ENCODE measurements at places on chromosomes 16 and 17.

GRCh38 chr16:89322321-89323119, 105.0 kb downstream of the ZNF778 start:
- no peak for DNase-seq

DNA sequence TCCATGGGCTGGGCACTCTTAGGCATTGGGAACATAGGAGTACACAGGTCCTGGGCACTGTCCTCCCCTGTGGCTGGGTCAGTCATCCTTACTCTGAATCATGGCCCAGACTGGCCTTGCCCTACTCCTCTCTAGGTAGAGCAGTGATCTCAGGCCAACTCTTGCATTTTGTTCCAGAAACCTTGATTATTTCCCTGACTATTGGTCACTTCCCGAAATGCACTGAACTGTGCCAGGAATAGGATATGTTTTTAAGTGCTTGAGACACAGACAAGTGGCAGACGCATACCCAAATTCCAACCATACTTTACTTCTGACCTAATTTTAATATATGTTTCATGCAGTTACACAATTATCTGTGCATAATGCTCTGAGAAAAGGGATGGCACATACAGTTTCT, 10.3 kb downstream of the KRABD2 start:
- DNase-seq = no peak

DNA sequence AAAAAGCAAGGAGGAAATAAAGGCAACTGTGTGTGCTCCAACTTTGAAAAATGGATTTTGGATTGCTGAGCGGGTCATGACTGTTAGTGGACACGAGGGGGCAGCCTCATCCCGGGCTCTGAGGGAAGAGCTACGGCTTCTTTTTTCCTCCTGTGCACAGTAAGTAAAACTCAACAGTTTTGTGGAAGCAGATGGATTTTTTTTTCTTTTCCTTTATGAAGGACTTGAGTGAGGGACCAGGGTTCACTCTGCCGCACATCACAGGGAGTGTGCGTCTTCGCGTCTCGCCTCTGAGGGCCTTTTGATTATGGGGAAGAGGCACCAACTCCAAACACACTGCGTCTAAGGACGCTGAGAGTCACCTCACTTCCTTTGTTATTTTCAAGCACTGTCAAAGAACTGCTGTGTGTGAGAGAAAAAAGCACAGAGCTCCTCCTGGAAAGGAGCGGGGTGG, 80.3 kb upstream of the GOT2 start:
- DNase-seq = peak; percentile 2

- no peak for DNase-seq
Observed at GRCh38 chr17:67032985-67033384, 11.4 kb upstream of the CACNG1 start.

DNA sequence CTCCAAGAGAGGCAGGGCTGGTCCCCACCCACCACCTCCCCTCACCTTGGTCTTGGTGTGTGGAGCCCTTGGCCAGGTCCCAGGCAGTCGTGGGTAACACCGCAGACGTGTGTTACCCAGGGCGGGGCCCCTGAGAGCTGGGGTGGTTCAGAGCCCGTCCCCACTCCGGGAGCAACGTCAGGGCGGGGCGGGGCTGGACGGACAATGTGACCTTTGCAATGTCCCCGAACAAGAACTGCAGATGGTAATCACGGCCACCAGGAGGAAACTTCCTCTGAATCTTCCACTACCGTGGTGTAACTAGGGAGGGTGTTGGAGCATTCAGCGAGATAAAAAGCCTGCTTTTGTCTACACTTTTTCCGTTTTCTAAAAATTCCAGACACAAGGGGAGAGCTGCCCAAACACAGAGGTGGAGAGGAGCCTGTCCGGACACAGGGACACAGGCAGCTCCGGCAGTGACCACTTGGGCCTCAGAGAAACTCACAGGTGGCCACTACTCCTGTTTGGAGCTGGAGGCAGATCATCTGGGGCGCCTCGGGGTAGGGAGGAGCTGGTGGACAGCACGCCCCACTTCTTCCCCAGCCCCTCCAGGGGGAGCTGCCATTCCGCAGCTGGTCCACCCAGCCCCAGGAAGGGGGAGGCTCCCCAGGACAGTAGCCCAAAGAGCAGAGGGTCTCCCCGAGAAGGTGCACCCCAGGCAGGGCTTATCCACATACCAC, 14.2 kb upstream of the SLC38A10 start:
- DNase-seq = no peak

GRCh38 chr16:72658888-72659717, 388.8 kb downstream of the ZFHX3 start:
- no peak for DNase-seq

GRCh38 chr17:49401971-49402611, 12.6 kb downstream of the PHB1 start:
- DNase-seq = no peak

- DNase-seq = no peak
Observed at GRCh38 chr16:66223176-66223780, 143.2 kb upstream of the CDH5 start.

DNA sequence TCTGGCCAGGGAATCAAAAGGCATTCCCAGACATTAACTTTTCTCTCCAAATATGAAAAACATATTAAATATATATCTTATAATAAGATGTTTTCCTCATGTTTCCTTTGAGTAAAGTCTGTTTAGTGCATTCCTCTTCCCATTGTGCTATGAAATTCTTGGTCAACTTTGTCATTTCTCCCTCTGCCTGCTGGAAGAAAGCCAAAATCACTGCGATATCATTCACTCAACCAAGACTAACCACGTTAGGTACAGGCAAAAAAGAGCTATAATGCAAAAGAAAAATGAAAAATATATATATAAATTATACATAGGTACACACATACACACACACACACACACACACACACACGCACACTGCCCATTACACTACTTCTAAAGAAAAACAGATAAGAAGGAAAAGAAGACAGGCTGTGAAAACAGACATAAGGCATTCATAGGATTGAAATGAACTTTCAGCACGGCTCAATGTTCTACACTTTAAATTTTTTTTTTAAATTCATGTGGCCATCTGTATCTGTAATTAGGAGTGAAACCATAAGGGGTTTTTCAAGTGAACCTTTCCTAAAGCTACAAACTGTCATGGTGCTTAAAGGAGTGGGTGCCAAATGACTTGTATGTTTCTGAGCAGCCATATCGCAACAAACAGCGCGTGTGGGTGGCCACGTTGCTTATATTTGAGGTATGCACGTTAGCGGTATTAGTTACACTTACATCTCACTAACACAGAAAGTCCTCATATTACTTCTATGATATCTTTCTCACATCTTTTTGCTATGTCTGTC, 71.6 kb upstream of the PSMD7 start:
- DNase-seq = no peak

GRCh38 chr17:67879662-67880061, 54.4 kb downstream of the BPTF start:
- no peak for DNase-seq

- no peak for DNase-seq
Observed at GRCh38 chr16:50251375-50252081, 14.8 kb upstream of the ADCY7 start.

DNA sequence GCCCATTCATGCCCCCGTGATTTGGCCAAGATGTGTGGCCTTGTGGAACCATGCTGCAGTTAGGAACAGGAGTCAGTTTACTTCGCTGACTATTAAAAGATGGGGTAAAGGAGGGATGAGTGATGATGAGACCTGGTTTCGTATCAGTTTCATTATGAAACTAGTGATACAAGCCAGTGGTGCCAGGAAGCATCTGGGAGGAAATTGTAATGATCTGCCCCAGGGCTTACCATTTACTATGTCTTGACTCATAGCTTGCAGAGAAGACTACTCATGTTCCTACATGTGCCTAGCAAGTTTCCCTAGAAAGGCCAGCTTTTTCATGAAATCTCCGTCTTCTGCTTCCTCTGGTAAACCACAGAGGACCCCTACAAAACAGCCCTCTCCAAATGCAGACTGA, 23.2 kb downstream of the CDH3 start:
- DNase-seq = no peak

- no peak for DNase-seq
Observed at GRCh38 chr16:57624806-57625500, 3.5 kb upstream of the ADGRG1 start.

GRCh38 chr16:85752511-85753420, 1.9 kb upstream of the C16orf74 start:
- DNase-seq = no peak

DNA sequence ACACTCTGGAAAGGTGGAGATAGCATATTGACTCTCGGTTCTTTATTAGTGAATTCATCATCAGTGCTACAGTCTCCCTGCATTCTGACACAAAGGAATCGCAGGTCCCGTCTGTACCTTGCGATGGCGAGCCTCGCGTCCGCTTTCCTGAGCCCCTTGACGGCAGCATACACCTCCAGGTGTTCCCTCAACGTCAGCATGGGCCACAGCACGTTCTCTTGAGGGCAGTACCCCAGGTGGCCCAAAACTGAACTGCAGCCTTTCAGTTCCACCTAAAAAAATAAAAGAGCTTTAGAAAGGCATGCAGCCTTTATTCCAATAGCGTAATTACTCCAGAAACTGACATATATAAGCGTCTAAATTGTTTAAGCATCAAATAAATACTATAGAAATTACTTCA, 24.2 kb upstream of the ABCA9 start:
- no peak for DNase-seq

DNA sequence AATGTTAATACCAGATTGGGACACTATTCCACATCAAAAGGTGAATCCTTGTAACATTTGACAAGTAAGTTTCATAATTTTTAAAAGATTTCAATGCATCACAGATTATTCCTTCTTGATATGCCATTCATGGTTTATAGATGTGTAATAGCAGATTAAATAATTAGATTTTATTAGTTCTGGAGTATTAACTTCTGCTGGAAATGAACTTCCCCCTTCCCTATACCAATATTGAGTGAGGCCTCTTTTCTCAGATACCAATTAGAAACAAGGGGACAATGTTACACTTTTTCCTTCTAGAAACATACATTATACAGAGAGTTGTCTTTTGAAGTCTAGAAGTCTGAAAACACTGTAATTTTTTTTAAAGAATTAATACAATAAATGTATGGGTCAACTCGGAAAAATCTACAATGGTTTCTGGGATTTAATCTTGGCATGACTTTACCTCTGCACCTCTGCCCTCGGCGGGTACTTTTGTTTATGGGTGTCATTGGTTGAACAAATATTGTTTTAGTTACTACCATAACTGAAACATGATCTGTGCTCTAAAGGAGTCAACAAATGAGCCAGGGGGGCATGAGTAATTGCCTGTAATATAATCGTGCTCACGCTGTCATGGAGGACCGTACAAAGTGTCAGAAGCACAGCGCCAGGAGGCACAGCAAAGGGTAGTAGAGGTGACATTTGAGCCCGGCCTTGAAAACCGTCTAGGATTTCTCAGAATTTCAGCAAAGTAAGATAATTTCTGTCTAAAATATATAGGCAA, 8.2 kb downstream of the LRRC37B start:
- no peak for DNase-seq

- no peak for DNase-seq
Observed at GRCh38 chr17:32479074-32479617, 7.6 kb upstream of the CDK5R1 start.

DNA sequence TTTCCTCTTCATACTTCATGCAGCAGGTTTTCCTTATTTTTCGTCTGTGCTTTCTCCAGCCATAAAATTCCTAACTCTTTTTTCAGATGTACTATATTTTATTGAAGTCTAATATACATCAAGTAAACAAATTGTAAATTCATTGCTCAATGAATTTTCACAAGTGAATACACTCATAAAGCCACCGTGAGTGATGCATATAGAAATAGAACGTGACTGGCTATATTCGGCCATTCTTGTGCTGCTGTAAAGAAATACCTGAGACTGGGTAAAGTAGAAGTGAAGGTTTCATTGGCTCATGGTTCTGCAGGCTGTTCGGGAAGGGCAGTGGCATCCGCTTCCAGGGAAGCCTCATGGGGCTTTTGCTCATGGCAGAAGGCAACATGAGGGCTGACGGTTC, 868.4 kb upstream of the EEF2KMT start:
- no peak for DNase-seq

DNA sequence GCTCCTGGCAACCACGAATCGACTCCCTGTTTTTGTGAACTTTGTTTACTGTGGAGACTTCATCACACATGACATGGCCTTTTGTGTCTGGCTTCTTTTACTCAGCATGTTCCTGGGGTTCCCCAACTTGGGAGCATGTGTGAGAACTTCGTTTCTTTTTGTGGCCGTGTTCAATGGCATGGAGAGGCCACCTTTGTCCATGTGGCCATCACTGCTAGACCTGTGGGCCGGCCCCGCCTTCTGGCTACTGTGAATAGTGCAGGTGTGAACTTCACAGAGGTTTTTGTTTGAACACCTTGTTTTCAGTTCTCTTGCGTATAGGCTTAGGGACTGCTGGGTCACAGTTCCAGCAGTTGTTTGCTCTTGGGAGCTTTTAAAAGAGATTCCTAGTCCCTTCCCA, 5.7 kb upstream of the SLC38A8 start:
- no peak for DNase-seq

DNA sequence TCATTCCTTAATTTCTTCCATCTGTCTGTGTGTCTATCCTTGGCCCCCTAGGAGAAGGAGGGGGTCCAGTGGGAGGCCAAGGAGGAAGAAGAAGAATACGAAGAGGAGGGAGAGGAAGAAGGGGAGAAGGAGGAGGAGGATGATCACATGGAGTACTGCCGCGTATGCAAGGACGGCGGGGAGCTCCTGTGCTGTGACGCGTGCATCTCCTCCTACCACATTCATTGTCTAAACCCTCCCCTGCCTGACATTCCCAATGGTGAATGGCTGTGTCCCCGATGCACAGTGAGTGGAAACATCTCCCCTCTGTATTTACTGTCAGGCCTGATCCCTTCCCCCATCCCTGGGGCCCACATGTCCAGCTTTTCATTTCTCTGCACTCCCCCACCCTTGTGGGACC, 6.3 kb downstream of the CHD3 start:
- no peak for DNase-seq
